ENCODE measurements at places on chromosomes 6 and 20.

DNA sequence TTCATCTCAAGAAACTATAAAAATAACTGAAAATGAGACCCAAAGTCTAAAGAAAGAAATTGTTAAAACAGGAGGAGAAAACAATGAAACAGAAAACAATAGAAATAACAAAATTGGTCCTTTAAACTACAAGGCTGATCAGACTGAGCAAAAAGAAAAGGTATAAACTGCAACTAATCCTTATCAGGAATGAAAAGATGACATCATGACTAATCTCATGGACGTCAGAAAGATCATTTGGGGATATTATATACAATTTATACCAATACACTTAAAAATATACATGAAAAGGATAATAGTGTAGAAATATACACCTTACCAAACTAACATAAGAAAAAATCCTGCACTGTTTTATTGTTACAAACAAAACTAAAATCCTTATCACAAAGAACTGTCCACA, 315.6 kb downstream of the TAF4 start:
- DNase-seq = no peak

GRCh38 chr6:133710826-133711225, 178.1 kb upstream of the TCF21 start:
- DNase-seq = no peak

- DNase-seq = peak; percentile 46
Measured at GRCh38 chr20:57654363-57654997, 34.3 kb upstream of the ZBP1 start.

DNA sequence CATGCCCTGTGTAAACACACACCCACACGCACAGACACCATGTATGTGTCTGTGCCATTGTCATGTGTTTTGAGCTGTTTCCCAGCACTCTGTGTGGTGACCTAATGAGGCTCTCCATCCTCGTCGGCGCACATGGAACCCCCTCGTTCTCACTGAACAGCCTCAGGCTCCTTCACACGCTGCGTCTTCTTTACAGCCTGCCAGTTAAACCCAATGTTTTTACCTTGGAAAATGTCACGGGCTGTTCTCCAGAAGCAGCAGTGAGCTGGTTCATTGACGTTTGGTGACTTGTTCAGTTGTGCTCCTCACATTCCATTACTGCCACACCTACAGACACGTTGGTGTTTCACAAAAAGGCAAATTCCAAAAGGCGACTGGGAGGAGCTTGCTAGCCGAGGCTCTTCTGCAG, 201.0 kb upstream of the FOXQ1 start:
- no peak for DNase-seq

GRCh38 chr20:63652192-63652980, 838 bp downstream of the STMN3 start:
- no peak for DNase-seq

DNA sequence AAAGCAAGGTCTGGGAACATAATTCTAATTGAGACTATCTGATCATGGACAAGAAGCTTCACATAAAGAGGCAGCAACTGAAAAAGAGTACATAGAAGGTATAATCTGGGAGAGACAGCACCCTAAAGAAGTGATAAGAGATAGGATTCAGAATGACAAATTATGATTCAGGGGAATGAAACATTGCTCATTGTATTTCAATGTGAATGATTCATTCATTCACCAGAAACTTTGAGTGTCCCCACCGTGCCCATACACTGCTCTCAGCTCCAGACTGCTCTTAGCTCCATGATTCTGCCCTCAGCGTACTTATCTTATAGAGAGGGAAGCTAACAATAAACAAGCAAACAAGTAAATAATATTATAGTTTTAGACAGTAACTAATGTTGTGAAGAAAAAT, 329.3 kb upstream of the IRAK1BP1 start:
- DNase-seq = no peak

GRCh38 chr20:61599541-61599992, 347.5 kb downstream of the CDH4 start:
- no peak for DNase-seq

DNA sequence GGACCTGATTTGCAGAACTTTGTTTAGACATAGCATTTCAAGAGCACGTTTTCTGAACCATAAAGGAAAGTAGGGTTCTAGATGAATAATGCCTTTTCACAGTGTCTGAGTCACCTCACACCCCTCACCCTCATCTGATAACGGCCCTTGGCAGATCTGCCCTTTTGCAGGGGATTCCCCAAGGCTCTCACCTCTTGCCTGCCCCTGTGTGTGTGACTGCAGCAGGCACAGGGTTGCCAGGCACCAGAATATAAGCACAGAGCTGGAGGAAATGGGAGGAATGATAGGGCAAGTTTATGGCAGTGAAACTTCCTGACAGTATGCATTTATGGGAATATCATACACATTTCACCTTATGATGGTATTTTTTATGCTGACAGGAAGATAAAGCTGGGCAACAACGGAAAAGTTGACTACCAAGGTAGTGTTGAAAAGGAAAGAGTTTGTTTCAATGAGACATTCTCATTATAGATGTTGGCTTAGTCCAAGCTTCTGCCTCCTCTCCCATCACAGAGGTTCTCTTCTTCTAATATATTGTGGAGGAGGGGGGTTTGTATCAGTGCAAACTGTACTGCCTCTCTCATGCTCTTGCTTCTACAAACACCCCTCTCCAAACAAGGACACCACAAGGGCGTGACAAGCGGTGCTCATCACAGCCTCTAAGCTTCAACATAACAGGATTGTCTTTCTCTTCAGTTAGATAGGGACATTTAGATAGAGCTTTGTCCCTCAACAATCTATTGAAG, 101.5 kb upstream of the BACH2 start:
- peak; percentile 62 for DNase-seq

GRCh38 chr20:38441916-38442315, 6.8 kb upstream of the SNHG17 start:
- no peak for DNase-seq

GRCh38 chr6:17584241-17584803, 15.8 kb upstream of the FAM8A1 start:
- DNase-seq = peak; percentile 74

DNA sequence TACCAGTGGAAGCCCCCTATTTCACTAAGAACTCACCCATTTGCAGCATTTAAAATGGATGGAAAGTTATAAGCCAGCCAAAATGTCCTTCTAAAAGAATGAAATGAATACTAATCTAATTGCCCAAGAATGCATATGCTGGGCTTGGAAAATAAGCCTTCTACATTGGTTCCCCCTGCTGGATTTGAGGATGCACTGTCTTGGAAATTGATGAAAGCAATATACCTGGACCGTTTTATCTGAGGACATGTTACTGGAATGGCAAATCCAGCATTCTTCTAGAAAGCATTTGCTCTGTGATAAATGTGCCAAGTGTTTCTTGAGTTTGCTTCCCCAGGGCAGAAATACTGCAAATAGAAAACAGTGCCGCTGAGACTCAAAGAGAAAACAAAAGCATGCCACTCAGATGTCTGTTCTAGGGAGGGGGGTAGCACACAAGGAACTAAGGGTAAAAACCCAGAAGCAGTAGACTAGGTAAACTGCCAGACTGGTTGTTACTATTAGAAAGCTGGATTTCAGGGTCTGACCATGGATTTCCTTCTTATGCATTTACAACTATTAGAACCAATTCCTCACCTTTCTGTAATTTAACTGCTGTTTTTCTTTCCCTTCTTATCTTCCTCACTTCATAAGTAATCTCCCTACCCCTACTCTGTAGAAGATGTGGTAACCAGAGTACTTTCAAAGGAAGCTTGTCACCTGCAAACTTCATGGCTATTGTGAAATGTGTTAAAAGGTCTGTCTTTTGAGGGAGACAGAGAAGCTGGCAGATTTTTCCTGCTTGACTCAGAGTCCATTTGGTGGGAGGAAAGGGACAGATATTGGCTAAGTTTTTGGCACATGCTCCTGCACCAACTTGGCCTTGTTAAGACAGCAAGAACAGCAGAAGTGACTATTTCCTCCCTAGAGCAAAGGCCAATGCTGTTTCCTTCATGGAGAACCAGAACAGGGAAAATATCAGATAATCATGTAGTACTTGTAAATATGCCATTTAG, 642.6 kb downstream of the KIF16B start:
- no peak for DNase-seq

DNA sequence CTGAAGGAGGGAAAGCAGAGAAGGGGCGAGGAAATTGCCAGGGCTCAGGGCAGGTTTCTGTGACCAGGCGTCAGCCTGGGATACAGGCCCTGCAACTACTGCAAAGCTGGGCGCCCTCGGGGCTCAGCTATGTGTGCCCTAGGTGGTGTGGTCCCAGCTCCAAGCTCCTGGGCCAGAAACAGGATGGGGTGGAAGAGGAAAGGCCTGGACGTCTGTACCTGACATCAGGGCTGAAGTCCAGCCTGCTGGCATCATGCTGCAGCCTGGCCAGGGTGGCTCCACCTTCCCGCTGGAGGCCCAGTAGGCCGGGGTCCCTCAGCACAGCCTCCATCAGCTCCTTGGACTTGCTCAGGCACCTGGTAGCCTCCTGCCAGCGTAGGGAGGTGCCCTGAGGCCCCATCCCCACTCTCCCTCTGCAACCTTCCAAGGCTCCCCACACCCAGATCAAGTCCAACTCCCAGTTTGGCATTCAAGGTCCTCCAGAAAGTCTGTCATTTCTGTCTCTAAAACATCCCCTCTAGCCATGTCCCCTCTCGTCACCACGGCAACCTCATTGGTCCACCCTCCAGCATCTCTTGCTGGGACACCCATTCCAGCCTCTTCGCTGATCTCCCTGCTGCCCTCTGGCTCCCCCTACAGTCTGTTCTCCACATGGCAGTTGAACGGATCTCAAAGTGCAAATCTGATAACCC, 38.2 kb downstream of the KIAA1755 start:
- peak; percentile 73 for DNase-seq

Measured in hematopoietic multipotent progenitor cell treated with erythropoietin and hydrocortisone succinate and interleukin-3 and kit ligand, for 8 days (in vitro differentiated cells).